ENCODE measurements at places on chromosomes 5 and 9. TPM values are rescaled to one million over a fixed set of nuclear protein-coding genes. Genes with fewer than 3 reads are reported as not detected.

DNA sequence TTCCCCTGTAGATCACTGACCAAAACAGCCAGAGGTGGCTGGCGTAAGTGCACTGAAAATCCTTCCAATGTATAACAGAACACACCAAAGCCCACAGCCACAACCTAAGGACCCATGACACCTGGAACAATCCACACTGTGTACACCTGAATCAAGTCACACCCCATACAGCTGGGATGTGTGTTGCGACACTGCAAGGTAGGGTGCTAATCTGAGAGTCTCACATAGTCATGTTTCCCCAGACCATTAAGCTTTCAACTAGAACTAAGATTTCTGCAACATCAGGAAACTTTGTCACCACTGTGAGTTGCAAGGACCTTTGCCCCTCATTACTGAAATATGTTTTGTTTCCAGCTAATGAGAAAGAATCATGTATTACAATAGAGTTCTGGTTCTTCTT is 59.4 kb downstream of the MED27 start:
- DNase-seq: no peak

DNA sequence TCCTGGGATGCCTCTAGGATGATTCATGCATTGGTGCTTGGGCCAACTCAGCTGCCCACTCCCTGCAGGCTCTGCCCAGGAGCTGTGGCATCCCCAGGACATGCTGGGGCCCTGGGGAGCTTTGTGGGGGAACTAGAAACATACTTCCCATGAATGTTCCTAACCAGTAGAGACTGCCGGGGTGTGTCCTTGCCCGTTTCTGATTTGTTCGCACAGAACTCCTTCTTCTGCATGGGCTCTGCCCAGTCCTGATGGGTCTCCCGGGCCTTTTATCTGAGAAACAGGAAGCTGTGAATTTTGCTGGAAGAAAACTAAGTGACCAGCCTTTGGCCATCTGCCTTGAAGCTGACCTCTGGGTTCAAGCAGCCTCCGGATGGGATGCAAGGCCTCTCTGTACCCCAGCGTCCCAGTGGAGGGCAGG is 71.6 kb upstream of the RNU6ATAC start:
- no peak for DNase-seq

DNA sequence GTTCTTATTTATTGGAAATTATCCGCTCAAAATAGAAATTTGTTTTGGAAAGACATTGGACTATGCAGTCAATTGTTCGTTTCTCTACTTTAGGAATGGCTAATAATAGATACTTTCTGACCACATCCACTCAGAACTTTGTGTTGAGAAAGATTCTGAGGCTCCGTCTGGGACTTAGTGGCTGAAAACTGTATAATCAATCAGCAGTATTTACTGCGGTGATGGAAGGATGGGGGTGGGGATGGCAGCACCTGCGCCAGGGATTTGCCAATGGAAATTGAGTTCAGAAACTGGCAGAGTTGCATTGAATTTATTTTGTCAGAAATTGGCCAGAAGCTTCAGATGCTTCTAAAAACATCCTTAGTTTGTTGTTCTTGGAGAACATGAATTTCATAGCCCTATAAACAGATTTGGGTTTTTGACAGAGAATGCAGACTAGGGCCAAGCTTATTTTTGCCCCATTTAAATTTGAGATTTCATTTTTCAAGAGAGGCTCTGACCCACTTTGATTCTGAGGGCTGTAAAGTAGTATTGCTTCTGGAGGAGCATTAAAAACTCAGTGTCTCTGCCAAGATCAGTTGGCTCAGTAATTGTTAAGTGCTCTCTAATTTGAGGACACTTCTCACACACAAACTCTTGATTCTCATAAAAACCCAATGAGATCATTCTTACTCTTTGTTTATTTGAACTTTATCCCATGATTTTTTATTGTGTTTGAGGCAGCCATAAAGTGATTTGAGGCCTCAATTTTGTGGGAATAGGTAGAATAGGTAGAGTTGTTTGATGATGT is 215.1 kb downstream of the CD180 start:
- DNase-seq: no peak

GRCh38 chr9:91746904-91747303 is 203.1 kb downstream of the ROR2 start:
- DNase-seq: no peak

- DNase-seq: no peak
Measured at GRCh38 chr5:73137563-73138530, 17.5 kb downstream of the TMEM171 start.

- DNase-seq: no peak
Measured at GRCh38 chr9:4077499-4078102, 222.3 kb downstream of the GLIS3 start.

- peak; percentile 33 for DNase-seq
Measured at GRCh38 chr9:125558453-125559092, 148.4 kb downstream of the MAPKAP1 start.

HSPB3 gene
- total RNA-seq: not detected

- no peak for DNase-seq
Measured at GRCh38 chr5:86124333-86124732, 493.4 kb upstream of the COX7C start.

AK8 gene
- total RNA-seq: not detected

SPATA31D4 gene
- not detected for total RNA-seq

- DNase-seq: no peak
Measured at GRCh38 chr5:111385970-111386831, 126.1 kb downstream of the STARD4 start.

GARIN3 gene
- not detected for total RNA-seq

DNA sequence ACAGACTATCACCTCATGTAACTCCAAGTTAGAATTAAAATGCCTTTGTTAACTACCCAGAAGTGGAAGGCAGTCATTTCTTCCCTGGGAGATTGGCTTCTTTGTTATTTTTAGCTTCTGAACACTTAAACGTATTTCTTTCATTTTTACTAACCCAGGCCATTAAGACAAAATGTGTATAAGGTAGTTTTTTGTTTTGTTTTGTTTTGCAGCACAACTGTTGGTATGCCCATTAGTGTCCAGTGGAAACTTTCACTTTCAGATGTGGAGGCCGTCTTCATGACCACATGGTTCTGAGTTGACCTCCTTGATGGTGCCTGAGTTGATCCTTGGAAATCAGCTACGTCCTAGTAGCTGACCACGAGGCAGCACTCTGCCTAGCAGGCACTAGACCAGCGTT is 264.6 kb upstream of the ZNF608 start:
- DNase-seq: peak; percentile 48

DNA sequence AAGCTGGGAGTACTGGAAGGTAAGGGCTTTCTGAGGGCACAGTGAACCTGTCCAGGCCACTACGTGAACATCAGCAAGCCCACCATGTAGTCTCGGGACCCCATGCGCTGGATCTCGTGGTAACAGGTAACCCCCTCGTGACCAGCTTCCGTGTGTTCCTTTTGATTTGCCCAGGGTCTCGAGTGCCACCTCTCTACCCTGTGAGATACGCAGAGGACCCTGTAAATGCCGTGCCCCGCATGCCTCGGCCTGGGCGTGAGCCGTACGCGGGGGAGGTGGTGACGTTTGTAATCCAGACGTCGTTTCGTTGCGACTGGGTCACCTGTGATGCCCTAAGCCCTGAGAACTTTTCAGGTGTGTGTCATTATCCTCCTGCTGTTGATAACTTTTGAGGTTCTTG is 45.5 kb downstream of the TENT4A start:
- DNase-seq: no peak

GRCh38 chr9:94699715-94700373 is 26.7 kb upstream of the AOPEP start:
- DNase-seq: no peak

NAIP gene
- 3.5 TPM for total RNA-seq

GPR150 gene
- total RNA-seq: 1.3 TPM

Measured in GM12878 (cell line).